ENCODE measurements at places on chromosomes 12 and 14.

DNA sequence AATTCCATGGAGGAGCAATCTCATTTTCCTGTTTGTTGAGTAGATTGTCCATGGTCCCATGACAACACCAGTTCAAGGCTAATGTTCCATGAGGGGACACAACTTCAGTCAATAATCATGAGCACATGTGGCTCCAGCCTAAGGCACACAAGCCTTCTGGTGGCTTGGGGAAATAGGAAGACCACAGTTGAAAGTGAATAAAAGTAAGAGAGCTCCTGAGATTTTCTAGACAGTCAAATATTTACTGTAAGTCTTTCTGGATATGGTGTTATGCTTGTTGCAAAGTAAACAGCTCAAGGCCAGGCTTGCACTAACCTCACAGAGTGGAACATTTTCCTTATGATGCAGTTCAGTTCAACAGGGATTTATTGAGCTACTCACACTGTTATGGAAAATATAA, 206.9 kb upstream of the SLC38A2 start:
- DNase-seq = no peak

- no peak for DNase-seq
Measured at GRCh38 chr14:87185961-87186560, 806.9 kb downstream of the GALC start.

GRCh38 chr12:2835691-2836403, 1.0 kb upstream of the NRIP2 start:
- DNase-seq = no peak

DNA sequence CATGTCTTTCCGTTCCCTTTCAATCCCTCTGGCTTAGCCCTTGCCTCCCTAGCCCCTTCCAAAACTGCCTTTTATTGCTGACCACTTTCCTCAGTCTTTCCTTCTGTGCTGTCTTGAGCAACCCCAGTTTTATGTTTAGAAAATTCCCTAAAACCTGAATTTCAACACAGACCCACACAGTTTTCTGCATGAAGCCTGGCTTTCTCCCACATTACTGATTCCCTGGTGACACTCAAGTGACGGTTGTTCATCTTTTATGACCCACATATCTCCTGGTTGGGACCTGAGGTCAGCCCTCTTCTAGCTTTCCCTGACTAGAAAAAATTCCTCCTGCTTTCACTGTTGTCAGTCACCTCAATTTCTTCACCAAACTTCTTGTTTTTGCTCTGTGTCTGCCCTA, 21.0 kb downstream of the FGD4 start:
- no peak for DNase-seq

GRCh38 chr12:127774828-127775227, 492.1 kb upstream of the TMEM132C start:
- DNase-seq = no peak

All from right forelimb (tissue), 1 donor.